ENCODE measurements at places on chromosomes 12 and 14.
A peak's percentile ranks its signal among the peaks of the same experiment; 100 is the strongest.

GRCh38 chr12:62632411-62632918, 165.8 kb downstream of the MON2 start:
- DNase-seq = peak; percentile 13

DNA sequence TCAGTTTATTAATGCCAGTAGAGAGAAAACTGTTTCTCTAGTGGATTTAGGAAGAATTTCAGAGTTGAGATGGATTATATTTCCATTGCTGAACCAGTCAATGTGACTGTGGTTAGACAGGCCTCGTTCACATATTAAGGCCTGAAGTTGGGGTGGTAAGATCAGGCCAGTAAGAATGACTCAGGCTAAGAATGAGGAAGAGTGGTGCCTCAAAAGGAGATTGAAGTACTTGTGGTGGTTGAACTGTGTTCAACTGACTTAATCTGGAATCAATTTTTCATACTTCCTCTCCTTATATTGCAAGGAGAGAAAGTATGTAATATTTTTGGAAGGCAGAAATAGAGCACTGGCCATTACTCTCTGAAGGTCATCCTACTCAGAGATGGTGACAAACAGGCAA, 37.8 kb upstream of the ATF7IP start:
- no peak for DNase-seq

GRCh38 chr14:60300019-60300418, 51.0 kb downstream of the PPM1A start:
- DNase-seq = no peak

GRCh38 chr12:19288603-19289244, 150.6 kb upstream of the AEBP2 start:
- DNase-seq = peak; percentile 49

- no peak for DNase-seq
Observed at GRCh38 chr12:29609431-29610215, 112.1 kb upstream of the OVCH1 start.
